Activated CD8-positive, alpha-beta memory T cell treated with anti-CD3 and anti-CD28 coated beads for 1 hour (primary cell): ENCODE measurements at places on chromosomes 3 and 15.

GRCh38 chr3:179882292-179882691 lies 154.4 kb downstream of the PEX5L start:
- DNase-seq: no peak

DNA sequence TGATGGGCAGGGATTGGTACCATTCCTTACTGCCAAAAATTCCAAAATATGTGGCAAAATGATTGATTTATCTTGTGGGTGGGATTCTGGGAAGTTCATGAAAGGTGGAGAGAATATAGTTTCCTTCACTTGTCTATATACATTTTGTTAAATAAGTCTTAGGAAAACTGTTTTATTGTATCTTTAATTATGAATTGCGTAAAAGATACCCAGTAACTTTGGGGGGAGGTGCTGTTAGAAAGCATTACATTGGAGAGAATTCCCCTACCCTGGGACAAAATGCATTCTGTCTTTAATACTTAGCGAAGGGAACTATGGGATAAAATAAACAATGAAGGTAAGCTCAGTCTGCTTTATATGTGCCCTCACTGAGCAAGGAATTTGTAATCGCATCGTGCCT lies 4.6 kb downstream of the SETD5 start:
- no peak for DNase-seq

- no peak for DNase-seq
Observed at GRCh38 chr3:105868431-105868741, 426 bp downstream of the CBLB start.

- no peak for DNase-seq
Observed at GRCh38 chr3:43256714-43257461, 29.5 kb upstream of the SNRK start.

DNA sequence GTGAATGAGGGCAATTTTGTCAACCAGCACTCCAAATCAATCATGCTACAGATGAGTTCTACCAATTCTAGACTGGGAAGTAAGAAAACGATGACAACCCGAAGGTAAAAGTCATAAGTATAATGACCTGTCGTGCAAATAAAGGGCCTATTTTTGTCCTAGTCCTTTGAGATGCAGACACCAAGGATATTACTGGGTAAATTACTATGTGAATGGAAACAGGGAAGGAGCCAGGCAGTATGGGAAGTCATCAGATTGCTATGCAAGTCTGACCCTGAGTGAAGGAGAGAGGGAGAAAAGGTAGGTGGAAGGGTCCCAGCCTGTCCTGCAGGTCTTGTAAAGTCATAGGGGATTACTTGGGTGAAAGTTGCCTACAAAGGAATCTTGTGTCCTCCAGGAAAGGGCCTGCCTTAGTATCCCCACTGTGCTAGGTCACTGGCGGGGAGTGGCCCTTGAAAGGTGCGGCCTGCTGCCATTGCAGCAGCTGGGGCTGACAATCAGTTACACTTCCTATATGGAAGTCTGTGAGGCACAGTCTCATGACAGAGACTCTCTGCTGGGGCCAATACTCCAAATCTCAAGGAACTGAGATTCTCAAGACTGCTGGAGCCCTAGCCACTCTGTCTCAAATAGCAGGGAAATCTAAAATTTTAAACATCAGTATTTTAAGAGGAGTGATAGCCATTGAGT lies 149.9 kb upstream of the SLC2A2 start:
- no peak for DNase-seq
